ENCODE measurements at places on chromosomes 6 and 20. TPM values are rescaled to one million over a fixed set of nuclear protein-coding genes. Genes with fewer than 3 reads are reported as not detected.

DNA sequence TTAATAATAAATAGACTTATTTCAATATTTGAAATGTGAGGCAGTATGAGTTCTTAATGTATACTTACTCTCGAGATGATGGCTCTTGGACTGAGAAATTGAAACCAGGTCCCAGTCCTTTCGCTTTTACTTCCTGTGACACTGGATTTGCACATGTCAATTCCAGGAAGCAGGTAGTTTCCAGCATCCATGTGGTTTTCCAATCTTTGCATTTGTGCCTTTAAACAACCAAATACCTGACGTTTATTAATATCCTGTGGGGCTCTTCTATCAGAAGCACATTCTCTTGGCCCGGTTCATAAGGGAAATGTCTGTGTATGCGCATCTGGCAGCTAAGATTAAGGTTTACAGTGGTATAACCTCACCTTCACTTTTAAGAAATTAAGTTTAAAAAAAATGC, 13.1 kb downstream of the UTRN start:
- DNase-seq: no peak

Gene MEI4
- polyA plus RNA-seq: 0.05 TPM

Gene LATS1
- 11.2 TPM for polyA plus RNA-seq

- DNase-seq: no peak
These were observed 535.4 kb upstream of the JARID2 start for GRCh38 chr6:14710421-14710820.

Gene NMBR
- polyA plus RNA-seq: 0.07 TPM

DNA sequence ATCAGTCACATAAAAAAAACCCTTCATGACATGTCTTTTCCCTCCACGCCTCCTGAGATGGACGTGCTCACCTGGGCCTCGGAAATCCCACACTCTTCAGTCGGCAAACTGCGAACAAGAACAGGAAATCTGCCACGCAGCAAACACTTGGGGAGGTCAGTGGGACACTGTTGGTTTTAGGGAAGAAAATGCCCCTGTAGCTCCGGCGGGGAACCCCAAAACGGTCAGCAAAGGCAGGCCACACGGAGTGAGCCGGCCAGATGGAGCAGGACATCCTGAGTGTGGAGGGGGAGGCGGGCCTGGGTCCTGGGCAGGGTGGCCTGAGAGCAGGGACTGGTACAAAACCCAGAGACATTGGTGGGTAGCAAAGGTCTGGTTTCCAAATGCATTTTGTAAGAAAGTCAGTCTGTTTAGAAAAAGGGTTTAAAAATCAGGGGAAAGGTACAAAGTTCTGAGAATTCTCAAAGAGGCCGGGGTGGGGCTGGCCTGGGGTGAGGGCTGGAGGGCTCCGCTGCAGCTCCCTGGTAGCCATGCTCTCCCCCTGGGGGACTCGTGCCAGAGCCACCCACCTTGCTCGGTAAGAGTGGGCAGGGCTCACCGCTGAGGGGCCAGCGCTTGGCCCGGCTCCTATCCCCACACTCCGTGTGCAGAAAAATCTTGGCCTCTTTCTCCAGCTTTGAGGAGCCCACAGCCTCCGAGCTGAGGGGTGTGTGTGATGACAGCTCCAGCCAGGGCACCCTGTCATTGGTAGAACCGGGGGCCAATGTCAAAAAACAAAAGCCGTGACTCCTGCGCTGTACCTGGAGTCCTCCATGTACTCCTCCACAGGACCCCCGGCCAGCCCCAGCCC, 5.2 kb downstream of the SLC2A4RG start:
- DNase-seq: no peak

GRCh38 chr6:95093154-95093553, 484.2 kb upstream of the MANEA start:
- no peak for DNase-seq

DNA sequence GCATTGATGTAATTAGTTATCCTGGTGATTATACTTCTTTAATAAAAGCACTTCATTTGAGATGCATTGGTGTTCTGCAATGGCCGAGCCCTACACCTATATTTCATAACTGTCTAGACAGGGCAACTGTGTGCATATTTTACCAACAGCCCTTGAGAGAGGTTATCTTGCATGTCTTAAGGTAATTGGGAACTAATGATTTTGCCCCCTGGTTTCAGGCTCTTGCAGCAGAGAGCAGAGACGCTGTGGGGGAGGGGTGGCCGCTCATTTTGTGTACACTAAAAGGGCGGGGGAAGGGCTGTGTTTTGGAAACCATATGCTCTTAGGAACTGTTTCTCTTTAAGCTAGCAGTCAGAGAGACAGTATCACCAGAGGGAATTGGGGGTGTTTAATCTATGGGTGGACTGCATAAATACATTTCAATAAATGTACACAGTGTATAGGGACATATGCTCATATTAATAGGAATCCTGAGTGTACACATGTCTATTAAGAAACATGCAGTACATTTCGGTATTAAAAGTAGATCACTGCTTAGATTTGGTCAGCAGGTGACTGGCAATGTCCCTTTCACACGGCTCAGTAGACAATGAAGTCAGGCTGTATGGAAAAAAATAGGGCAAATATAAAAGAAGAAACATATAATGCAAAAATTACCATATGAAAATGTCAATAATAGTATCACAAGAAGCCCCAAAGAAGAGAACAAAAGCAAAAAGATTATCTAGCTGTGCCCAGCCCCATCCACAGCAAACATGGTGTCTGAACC, 402.9 kb upstream of the CITED2 start:
- DNase-seq: no peak

GRCh38 chr6:170096191-170096802, 194.6 kb downstream of the DLL1 start:
- no peak for DNase-seq

Gene C6orf141
- 5.1 TPM for polyA plus RNA-seq

Gene CRISP2
- 0.14 TPM for polyA plus RNA-seq

GRCh38 chr6:146240322-146240721, 211.5 kb downstream of the GRM1 start:
- DNase-seq: no peak

- no peak for DNase-seq
These were observed 320.0 kb downstream of the NKAIN2 start for GRCh38 chr6:124123617-124124209.

DNA sequence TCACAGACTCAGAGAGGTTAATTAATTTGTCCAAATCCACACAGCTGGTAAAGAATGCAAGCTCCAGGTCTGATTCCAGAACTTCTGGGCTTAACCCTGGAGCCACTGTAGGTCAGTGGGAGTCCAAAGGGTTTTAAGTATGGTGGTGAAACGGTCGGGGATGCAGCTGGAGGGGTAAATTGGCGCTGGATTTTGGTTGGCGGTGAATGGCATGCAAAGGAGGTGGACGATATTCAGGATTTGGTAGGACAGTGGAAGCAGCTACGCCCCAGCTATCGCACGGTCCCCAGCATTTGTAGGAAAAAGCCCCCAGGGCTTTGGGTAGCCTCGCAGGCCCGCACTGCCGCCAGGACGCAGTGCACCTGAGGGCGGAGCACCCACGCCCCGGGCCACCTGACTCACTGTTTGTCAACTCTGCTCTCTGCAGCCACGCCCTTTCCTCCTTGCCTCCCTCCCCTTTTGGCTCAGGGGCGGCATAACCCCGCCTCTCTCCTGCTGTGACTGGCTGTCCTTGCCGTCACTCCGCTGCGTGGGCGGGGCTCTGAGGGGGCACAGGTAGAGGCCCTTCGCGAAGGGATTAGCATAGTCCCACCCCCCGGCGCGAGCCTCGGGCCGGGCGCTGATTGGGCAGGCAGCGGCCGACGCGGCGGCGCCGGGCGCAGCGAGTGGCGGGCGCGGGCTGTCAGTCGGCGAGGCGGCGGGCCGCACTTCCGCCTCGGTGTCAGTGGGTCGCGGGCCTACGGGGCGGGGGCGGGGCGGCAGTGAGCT, at the start of gene OSBPL2:
OSBPL2 (plus strand) TSS at position 721 of the 768 bp plus-strand sequence. CDS start 17,664 bp downstream, outside the sequence.
- DNase-seq: peak; percentile 99

DNA sequence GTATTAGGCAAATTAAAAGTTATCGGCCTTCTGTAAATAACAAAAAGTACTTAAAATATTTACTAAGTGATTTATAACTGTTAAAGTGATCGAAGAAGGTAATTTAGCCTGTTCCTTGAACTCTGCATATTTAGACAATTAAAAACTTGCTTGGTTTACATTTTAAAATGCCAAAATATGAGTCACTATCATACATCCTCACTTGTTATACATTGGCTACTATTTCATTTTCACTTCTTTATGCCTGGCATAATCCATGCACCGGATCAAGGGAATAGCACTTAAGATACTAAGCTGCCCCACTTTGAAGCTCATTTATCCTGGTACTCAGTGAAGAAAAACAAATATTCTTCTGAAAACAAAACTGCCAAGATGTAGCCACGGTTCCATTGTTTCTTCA, 344.6 kb downstream of the UBE3D start:
- DNase-seq: no peak

Gene C20orf204
- polyA plus RNA-seq: 8.2 TPM

- no peak for DNase-seq
These were observed 55.7 kb upstream of the FERMT1 start for GRCh38 chr20:6178537-6178936.

DNA sequence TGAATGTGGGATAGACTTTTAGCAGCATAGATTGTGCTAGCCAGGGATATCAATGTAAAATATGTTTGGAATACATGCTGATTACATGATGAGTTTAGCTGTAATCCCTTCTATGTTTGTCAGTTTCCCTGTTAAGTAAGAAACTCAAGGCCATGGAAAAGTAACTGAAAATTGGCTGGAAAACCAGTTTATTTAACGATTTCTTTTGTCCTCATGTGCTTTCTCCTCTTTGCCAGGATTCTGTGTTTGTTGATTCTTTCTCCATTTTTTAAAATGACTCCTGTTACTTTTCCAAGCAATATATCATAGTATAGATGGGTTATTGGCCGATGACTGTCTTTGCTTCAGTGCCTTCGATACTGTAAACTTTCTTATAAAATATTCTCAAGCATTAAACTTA, 87.5 kb downstream of the SAMD5 start:
- no peak for DNase-seq

DNA sequence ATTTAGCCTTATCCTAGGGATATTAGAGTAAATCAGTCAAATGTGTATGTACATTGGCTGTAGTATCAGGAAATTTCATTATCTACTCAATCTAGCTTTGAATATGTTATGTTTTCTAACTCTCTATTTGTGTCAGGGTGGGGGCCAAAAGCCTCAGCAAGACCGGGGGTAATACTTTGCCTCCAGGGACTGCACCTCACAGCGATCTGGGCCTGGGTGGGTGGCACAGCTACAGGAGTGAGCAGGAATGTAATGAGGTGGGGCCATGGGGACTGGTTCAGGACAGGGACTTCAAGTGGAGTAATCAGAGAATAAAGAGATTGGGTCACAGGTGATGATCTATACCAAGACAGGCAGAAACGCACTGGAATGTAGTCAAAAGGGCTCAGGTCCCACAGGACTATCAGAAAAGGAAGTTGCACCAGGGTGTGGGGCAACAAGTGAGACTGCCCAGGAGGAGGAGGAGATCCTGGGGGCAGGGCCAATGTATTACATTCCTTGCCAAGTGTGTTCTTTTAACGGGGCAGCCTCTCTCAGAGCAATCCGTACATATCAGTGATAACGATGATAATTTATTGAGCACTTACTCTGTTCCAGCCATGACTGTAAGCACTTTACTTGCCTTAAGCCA, 54.0 kb downstream of the PIGU start:
- DNase-seq: no peak

GRCh38 chr20:16583474-16583873, 10.2 kb upstream of the KIF16B start:
- no peak for DNase-seq

- DNase-seq: no peak
These were observed 9.2 kb upstream of the PRSS16 start for GRCh38 chr6:27238010-27238983.

DNA sequence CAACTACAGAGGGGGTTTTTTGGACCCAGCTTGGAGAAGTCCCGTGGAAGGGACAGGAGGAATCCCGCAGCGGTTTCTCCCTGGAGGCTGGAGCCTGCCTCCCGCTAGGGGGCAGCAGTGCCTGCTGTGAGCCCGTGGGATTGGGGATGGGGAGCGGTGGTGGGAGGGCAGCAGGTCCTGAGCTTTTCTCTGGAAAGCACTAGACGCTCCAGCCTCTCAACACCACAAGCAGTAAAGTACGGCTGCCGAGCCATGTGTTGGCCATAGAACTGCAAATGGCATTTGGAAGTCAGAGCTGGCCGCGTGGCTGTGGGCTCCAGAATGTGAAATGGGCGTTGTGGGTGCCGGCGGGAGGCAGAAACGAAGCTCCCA, 47.8 kb downstream of the GMPR start:
- DNase-seq: no peak

Gene RBBP8NL
- 0.64 TPM for polyA plus RNA-seq

- DNase-seq: no peak
These were observed 235.1 kb upstream of the RREB1 start for GRCh38 chr6:6872459-6873344.

Gene HLA-DMB
- polyA plus RNA-seq: 71.0 TPM

- DNase-seq: no peak
These were observed 71.7 kb downstream of the ASXL1 start for GRCh38 chr20:32429745-32430360.

DNA sequence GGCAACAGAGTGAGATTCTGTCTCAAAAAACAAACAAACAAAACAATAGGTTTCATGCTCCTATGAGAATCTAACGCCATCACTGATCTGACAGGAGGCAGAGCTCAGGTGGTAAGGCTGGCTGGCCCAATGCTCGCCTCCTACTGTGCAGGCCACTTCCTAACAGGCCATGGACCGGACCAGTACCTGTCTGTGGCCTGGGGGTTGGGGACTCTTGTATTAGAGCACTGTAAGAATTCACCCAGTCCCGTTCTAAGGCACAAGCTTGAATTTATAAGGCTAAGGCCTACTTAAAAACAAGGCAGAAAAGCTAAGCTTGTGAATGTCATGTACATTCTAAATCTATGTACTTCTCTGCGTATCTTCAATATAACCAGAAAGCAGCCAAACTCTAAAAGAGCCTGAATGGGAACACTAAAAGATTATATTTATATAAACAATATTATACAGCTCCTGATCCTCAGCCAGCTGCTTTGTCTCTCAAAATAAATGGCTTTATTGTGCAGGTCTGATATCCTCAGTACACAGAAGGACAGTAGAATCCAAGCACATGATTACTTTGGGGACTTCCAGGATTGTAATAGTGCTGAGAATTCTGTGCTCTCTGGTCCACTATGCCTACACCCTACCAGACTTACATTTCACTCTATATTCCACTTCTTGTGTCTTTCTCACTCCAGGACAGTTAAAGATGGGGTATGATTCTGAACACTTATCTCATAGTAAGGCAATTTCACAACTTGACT, 64.5 kb upstream of the DST start:
- no peak for DNase-seq

- no peak for DNase-seq
These were observed at the start of gene RREB1 for GRCh38 chr6:7107578-7108195. Gene RREB1 (plus strand): TSS chr6:7107961. CDS start chr6:7181912, 73,951 bp downstream.

- DNase-seq: no peak
These were observed 96.7 kb upstream of the OPRM1 start for GRCh38 chr6:153942361-153942760.

Gene SLC17A3
- polyA plus RNA-seq: 0.09 TPM

- no peak for DNase-seq
These were observed 7.2 kb downstream of the KIF16B start for GRCh38 chr20:16566080-16566479.

- no peak for DNase-seq
These were observed 509.9 kb upstream of the ID4 start for GRCh38 chr6:19327241-19327640.
